ENCODE measurements at places on chromosomes 7 and 10. TPM values are rescaled to one million over a fixed set of nuclear protein-coding genes. Genes with fewer than 3 reads are reported as not detected.

PI4K2A gene
- total RNA-seq = 15.6 TPM

OR6V1 gene
- total RNA-seq = not detected

PIP gene
- total RNA-seq = not detected

MEIG1 gene
- total RNA-seq = not detected

DNAJB6 gene
- 155 TPM for total RNA-seq

PRSS1 gene
- not detected for total RNA-seq

DDX56 gene
- 67.7 TPM for total RNA-seq

BEND7 gene
- total RNA-seq = 3.1 TPM

KBTBD2 gene
- 32.3 TPM for total RNA-seq

ABI1 gene
- 71.3 TPM for total RNA-seq

HOXA6 gene
- total RNA-seq = 1.4 TPM

URGCP gene
- total RNA-seq = 25.5 TPM

IQUB gene
- total RNA-seq = 0.18 TPM

ALKBH4 gene
- 6.1 TPM for total RNA-seq

SLC16A9 gene
- 0.18 TPM for total RNA-seq

PON3 gene
- total RNA-seq = not detected

TRIM50 gene
- total RNA-seq = not detected

PIK3AP1 gene
- under 0.01 TPM for total RNA-seq

SPDYE5 gene
- not detected for total RNA-seq

HOGA1 gene
- 0.36 TPM for total RNA-seq

SEC31B gene
- total RNA-seq = 1.1 TPM

ADCY1 gene
- total RNA-seq = 0.18 TPM

KIAA1549 gene
- total RNA-seq = 1.3 TPM

LBX1 gene
- not detected for total RNA-seq

AIMP2 gene
- total RNA-seq = 58.6 TPM

ANKRD1 gene
- 10.8 TPM for total RNA-seq

PLEKHS1 gene
- total RNA-seq = not detected

LHFPL3 gene
- not detected for total RNA-seq

RNLS gene
- 4.2 TPM for total RNA-seq

ORAI2 gene
- total RNA-seq = 52.2 TPM

COL1A2 gene
- total RNA-seq = 1,211 TPM

RADIL gene
- not detected for total RNA-seq

HOXA7 gene
- 0.18 TPM for total RNA-seq

CFAP46 gene
- 1.7 TPM for total RNA-seq

TMEM236 gene
- total RNA-seq = not detected

PKD2L1 gene
- total RNA-seq = not detected

VIPR2 gene
- total RNA-seq = not detected

LRRN3 gene
- 15.2 TPM for total RNA-seq

PNLIPRP2 gene
- not detected for total RNA-seq

GDF10 gene
- not detected for total RNA-seq

GTF2IRD1 gene
- 5.0 TPM for total RNA-seq

CALCR gene
- total RNA-seq = not detected

MINPP1 gene
- total RNA-seq = 16.9 TPM

SAP25 gene
- not detected for total RNA-seq

LRRC61 gene
- not detected for total RNA-seq

PROSER2 gene
- total RNA-seq = 1.4 TPM

LIMK1 gene
- 22.2 TPM for total RNA-seq

OPN1SW gene
- total RNA-seq = not detected

ANKRD61 gene
- total RNA-seq = under 0.01 TPM

Data from IMR-90 (cell line).